ENCODE measurements at places on chromosomes 4 and X.

- DNase-seq: no peak
These were observed 21.8 kb upstream of the SEC24D start for GRCh38 chr4:118857760-118858159.

GRCh38 chr4:93777081-93777460 lies 51.5 kb upstream of the ATOH1 start:
- no peak for DNase-seq

DNA sequence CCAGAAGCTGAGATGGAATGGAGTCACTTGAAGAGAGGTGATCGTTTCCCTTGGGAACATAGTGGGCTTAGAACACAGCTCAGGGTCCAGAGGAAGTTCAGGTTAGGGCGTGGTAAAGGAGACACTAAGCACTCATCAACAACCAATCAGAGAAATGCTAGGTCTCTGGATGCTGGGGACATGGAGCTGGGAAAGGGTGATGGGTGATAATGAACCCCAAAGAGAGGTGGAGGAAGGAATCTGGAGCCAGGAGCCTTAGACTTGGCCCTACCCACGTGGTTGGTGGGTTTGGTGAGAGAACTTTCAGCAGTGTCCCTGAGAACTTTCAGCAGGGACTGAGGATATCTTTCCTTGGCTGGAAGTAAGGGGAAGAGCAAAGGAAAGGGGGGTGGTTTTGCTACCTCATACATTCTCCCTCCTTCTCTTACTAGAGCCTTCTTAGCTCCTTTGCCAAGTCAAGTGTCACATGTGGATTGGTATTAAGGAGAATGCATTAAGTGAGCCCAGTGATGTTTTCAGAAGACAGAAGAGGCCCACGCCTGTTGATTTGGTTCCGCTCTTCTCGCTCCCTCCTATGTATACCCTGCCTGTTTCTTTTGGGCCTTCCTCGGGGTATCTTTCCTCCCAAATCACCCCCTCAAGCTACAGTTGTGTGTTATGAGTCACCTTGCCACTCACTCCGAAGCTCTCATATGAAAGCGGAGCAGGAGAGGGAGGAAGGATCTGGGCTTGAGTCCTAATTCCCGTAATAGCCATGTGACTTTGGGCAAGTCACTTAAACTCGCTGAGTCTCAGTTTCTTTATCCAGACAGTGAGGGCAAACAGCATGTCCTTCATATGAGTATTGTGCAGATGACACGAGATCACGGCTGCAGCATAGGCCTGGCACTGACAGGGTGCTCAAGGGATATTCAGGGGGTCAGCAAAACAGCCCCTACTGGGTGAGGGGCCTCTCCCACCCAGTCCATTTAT lies 63.1 kb downstream of the TSC22D3 start:
- no peak for DNase-seq

DNA sequence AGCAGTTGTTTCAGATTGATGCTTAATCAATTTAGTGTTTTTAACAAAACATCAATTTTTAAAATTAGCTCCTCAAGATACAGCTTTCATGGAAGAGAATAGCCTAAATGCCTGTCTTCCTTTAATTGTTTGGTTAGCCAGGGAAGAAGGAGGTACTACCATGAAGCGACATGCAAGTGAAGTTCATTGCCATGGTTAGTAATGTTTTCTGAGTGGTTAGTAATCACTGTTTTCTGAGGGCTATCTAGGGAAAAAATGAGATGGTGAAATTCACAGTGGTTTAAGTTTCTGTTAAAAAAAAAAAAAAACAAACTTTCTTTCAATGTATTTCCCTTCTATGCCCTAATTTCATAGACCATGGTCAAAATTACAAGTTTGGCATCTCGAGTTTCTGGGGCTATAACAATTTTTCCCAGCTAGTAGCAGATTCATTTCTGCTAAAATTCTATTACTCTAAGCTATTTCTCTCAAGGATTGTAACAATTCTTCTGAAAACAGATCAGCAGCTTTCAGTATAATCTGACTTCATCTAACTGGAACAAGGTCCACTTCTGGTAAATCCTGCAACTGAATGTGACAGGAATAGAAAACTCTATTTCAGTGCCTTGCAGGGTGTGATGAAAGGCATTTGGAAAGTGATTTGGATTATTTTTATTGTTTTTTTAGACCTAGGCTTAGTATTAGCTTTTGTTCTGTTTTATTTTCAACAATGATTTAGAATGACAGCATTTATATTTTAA lies 157.0 kb downstream of the PCDH18 start:
- no peak for DNase-seq

DNA sequence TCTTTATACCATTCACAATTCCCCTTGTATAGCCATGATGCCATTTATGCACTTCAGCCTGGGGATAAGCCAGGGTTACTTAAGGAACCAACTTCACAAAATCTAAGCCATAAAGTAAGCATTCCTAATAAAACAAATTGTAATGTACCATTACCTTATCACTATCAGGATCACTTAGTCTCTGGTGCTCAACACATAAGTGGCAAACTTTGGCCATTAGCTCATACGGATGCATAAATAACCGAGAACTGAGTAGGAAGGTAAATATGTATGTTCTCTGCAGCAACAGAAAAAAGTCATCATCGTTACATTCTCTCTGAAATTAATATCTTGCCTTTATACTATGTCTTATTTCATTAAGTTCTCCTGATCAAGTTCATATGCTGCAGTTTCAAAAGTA lies 14.4 kb downstream of the RASGEF1B start:
- DNase-seq: no peak
